ENCODE measurements at places on chromosomes 13 and 19. TPM values are rescaled to one million over a fixed set of nuclear protein-coding genes. Genes with fewer than 3 reads are reported as not detected.

The ZNF749 gene
- total RNA-seq: 9.3 TPM

The UPF1 gene
- 77.5 TPM for total RNA-seq

DNA sequence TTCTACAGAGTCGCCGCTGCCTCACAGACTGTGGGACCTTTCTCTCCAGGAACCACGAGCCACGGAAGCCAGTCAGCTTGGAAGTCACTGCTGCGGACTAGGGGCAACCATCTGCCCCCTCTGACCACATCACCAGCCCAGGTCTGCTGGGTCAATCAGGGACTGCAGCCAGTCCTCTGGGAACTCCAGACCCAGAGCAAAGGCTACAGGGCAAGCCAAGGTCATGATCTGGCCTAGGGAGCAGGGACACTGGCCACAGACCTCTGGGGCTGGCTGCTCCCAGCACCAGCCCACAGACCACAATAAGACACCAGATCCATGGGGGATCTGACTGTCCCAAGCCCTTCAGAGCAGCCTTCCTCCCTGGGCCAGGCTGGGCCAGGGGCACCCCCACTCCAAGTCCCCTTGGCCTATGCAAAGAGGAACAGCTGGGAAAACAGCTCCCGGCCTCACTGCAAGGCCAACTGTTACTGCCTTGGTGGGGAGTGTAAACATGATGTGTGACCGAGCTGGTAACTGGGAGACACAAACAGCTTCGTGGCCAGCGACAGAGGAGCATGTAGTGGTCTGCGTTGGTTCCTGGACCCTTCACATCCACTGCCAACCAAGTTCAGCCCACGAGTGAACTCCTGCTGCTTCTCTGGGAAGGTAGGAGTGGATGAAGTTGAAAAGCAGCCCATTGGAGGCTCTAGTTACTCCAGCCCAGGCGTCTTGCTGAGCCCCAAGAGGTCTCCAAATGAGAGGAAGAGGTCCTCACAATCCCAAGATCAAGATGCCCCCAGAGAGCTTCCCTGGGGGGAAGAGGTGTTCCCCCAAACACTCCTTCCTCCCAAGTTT is 1.5 kb downstream of the AKT2 start:
- DNase-seq: peak; percentile 31

The FAAP24 gene
- total RNA-seq: 1.3 TPM

The CGB8 gene
- total RNA-seq: not detected

Measured in colonic mucosa (tissue), 4 donors.